ENCODE measurements at places on chromosomes 4 and X.

DNA sequence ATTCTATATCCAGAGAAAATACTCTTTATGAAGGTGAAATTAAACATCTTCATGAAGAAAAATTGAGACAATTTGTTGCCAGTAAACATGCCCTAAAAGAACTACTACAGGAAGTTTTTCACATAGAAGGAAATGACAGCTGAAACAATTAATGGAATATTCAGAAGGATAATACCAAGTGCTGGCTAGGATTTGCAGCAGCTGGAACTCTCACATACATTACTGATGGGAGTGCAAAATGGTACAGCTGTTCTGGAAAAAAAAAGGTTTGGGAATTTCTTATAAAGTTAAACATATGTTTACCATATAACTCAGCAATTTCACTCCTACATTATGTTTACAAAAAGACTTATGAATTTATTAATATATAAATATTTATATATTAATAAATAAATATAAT, 193.2 kb upstream of the FAT4 start:
- no peak for DNase-seq

- no peak for DNase-seq
These were observed 12.6 kb downstream of the ELF4 start for GRCh38 chrX:130097507-130098209.

- no peak for DNase-seq
These were observed 48.2 kb downstream of the MMRN1 start for GRCh38 chr4:89942811-89943210.

DNA sequence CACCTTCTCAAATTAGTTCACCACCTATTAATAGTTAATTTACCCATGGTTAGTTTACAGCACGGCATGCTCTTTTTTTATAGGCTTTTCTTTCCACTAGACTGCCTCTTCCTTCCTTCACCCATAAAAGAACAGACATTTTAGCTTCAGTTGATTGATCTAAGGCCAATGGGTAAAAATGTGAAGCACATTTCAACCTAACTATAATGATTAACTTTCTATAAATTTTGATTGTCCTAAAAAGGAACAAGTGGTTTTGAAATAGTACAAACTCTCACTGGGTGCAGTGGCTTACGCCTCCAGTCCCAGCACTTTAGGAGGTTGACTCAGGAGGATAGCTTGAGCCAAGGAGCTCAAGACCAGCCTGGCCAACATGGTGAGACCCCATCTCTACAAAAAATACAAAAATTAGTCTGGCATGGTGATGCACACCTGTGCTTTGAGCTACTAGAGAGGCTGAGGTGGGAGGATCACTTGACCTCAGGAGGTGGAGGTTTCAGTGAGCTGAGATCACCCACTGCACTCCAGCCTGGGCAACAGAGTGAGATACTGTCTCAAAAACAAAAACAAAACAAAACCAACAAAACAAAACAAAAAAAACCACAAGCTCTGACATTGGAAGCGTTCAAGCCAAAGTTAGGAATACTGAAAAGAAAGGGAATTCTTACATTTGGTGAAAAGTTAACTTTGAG, 89.9 kb upstream of the FAT1 start:
- DNase-seq: no peak

GRCh38 chr4:40587826-40588225, 41.8 kb downstream of the RBM47 start:
- DNase-seq: peak; percentile 67

- DNase-seq: no peak
These were observed 148.1 kb downstream of the VCX3A start for GRCh38 chrX:6386837-6387236.

DNA sequence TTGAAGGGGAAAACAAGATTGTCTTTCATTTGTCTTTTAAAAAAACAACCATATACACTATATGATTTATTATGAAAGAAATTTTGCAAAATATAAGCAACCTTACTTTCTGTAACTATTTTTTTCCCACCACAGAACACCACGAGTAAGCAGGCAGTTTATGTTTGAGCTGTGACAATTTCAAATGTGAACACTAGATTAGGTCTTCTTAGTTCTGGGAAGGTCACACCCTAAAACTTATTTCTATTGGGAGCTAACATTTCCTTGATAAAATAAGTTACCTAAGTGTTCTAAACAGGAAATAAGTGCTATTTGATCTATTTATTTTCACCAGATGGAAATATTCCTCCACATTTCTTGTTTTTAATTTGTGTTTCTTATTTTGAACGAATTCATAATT, 50.6 kb downstream of the PCDH7 start:
- no peak for DNase-seq

DNA sequence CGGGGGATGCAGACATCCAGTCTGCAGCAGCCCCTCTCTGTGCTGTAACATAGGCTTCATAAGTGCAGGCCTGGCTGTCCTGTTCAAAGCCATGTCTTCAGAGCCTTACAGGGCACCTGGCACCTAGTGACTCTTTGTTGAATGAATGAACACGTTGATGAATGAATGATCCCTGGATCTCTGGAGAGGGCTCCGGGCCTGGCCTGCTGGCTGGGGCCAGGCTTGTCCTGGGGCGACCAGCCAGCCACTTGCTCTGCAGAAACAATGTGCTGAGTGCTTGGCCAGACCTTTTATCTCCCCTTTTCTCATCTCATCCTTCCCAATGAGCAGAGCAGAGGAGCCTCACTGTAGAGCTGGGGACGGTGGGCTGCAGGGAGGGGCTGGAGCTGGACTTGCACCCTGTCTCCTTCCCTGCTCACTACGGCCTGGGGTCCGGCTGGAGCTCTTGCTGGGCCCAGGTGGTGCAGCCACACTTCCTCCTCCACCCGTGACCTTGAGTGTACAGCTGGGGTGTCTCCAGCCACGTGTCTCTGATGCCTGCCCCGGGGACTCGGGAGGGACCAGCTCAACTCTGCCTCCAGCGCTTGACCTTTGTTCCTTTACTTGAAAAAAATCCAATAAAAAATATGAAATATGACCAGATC, 77.9 kb downstream of the PSAPL1 start:
- DNase-seq: no peak

GRCh38 chr4:152363086-152363485, 172.8 kb downstream of the FBXW7 start:
- no peak for DNase-seq

DNA sequence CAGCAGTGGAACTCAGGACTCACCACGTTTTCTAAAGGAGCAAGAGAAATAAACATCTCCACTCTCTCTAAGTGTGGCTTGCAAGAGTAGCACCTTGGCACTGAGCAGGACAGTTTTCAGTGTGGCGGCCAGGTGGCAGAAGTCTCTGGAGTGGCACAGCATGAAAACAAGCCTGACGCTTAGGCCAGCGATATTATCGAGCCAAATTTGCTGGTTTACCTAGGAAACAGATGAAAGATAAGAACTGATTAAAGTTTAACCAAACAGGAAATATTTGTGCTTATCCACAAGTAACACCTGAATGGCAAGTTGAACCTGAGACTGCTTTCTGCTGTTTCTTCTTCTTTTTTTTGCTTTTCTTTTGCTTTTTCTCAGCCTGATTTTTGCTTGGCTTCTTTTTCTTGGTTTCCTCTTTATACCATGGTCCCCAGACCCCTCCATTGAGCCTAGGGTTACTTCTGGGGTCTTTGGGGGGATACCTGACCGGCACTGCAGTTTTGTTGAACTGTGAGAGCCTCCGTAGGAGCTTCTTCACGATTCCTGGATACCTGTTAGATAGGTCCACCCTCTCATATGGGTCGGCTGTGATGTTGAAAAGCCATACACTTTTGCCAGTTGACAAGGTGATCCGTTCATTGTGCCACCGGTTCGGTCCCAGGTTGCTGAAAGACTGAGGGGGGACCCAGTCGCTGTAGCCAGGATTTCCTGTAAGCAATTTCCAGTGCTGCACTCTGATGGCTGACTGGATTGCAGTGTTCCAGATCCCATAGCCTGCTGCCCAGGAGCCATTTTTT, 77.3 kb downstream of the ARSJ start:
- DNase-seq: no peak

DNA sequence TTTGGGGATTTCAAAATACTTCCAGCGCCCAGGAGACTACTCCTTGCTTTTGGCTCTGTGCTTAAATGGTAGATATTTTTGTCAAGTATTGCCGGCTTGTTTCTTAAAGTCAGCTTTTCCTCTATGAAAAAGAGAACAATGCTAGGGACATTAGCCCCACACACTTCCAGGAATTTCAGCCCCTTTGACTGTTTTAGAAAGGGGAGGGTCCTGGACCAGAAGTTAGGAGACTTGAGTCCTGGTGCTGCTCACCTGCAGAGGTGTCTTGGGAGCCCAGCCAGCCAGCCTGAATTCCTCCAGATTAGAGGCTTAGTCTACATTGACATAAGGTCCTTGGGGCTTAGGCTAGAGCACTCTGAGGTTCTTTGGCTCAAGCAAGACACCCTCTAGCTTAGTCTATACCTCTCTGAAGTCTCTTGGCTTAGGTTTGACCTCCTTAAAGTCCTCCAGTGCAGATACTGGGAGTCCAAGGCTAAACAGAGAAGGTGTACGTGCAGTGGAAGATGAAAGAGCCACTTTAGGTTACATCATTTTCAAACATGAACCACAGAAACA, 1.6 kb upstream of the SETD7 start:
- no peak for DNase-seq

- no peak for DNase-seq
These were observed 137.9 kb downstream of the GRIA2 start for GRCh38 chr4:157358439-157358838.

GRCh38 chr4:2859514-2859913, 15.9 kb downstream of the ADD1 start:
- DNase-seq: peak; percentile 85

DNA sequence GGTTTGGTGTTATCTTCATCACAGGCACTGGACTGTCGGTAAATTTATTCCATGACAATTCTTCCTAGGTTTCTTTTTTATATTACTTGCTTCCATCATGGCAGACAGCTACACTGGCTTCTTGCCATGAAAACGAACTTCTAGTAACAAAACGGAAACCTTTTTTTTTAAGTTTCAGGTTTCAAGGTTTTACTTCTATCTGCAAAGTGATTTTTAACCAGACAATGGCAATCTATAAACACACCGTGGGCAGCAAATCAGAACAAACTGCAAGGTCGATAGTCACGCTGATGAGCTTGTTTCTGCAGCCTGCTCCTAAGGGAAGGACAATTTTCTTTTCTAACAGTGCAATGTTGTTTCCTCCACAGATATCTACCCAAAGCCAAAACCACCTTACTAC, 29.9 kb downstream of the XG start:
- no peak for DNase-seq

DNA sequence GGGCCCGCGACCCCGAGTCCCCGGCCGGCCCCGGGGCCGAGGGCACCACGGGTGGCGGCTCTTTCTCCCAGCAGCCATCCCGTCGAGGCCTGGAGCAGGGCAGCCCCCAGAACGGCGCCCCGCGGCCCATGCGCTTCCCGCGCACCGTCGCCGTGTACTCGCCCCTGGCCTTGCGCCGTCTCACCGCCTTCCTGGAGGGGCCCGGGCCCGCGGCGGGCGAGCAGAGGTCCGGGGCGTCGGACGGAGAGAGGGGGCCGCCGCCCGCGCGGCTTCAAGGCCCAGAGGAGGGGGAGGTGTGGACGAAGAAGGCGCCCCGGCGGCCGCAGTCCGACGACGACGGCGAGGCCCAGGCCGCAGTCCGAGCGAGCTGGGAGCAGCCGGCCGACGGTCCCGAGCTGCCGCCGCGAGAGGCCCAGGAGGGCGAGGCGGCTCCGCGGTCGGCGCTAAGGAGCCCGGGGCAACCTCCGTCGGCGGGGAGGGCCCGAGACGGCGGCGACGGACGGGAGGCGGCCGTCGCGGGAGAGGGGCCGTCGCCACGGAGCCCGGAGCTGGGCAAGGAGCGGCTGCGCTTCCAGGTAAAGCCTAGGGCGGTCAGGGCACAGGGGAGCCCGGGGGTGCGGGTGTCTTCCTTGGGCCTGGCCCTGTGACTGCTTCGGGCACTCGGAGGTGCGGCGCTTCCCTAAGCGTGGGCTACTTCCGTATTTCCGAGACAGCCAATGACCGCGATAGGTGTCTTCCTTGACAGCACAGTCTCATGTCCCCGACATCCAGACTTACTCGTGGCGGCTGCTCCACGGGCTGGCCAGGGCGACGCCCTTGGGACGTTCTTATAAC, 845 bp downstream of the ZAR1 start:
- DNase-seq: no peak

DNA sequence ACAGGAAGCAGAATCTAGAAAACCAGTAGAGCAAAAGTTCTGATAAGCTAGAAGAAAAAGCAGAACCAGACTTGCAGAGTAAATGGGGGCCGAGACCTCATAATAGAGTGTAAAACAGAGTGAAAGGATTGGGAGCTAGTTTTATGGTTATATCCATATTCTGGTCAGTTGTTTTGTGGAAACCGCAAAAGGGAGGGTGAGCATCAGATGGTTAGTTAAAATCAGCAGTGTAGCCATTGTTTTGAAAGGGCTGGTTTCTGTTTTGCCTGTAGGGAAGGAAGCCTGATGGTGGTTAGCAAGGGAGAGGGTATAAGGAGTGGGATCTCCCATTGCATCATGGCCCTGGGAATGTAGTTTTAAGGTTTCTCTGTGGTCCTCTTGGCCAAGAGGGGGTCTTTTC, 17.2 kb upstream of the CCNI start:
- peak; percentile 97 for DNase-seq

DNA sequence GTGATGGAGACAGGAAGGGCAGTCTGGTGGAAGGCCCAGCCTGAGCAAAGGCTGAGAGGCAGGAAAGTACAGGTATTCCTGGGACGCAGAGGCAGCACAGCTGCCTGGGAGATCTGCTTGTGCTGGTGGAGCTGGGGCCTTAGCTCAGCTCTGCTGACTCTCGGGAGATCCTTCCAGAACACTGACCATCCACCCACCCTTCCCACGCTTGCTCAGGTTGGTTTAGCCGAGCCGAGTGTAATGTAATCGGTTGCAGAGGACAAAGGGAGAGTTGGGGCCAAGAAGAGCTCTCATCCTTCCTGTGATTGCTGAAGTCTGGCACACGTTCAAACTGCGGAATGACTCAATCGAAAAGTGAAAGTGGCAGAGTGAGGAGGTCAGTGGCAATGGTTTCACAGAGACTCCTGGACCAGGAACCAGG, 43.1 kb upstream of the GPR78 start:
- peak; percentile 76 for DNase-seq

DNA sequence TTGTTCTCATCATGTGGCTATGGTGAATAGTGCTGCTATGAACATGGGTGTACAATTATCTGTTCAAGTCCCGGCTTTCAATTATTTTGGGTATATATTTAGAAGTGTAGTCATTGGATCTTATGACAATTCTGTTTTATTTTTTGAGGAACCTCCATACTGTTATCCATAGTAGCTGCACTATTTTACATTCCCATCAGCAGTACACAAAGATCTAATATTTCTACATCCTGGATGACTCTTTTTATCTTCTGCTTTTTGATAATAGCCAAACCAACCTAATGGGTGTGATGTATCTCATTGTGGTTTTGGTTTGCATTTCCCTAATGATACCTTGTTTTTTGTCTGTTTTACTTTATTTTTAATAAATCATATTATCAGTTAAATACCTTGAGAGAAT, 12.9 kb upstream of the IL13RA1 start:
- no peak for DNase-seq

DNA sequence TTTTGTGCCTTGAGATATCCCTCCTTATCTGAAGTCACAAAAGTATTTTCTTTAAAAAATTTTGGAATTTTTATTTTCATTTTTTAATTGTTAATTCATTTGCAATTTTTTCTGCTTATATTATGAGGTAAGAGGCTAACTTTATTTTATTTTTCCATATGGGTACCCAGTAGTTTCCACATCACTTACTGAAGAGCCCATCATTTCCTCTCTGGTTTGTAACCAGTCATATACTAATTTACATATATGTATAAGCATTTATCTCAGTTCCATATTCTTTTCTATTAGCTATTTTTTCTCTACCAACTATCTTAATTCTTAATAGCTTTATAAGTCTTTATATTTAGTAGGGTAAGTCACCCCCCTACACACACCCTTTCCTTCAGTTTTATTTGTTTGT, 27.0 kb downstream of the MGARP start:
- no peak for DNase-seq

GRCh38 chrX:21993265-21993664, 38.9 kb upstream of the PHEX start:
- DNase-seq: peak; percentile 90
